ENCODE measurements at places on chromosomes 13 and 19.

- no peaks in the 10 kb centered on the region for H3K27me3 ChIP-seq
- H3K36me3 ChIP-seq, result peaks cover 14% of the 10 kb centered on the region
- H3K4me3 ChIP-seq, result peak overlapping the region; percentile 90
- no peak for DNase-seq
Measured at GRCh38 chr19:47610902-47611301, 2.0 kb downstream of the BICRA start.

GRCh38 chr13:109370496-109370895 lies 415.9 kb downstream of the IRS2 start:
- no peaks in the 10 kb centered on the region for H3K27me3 ChIP-seq
- no peak for DNase-seq
- no peaks in the 10 kb centered on the region for H3K4me1 ChIP-seq
- no peak overlapping the region for H3K27ac ChIP-seq

DNA sequence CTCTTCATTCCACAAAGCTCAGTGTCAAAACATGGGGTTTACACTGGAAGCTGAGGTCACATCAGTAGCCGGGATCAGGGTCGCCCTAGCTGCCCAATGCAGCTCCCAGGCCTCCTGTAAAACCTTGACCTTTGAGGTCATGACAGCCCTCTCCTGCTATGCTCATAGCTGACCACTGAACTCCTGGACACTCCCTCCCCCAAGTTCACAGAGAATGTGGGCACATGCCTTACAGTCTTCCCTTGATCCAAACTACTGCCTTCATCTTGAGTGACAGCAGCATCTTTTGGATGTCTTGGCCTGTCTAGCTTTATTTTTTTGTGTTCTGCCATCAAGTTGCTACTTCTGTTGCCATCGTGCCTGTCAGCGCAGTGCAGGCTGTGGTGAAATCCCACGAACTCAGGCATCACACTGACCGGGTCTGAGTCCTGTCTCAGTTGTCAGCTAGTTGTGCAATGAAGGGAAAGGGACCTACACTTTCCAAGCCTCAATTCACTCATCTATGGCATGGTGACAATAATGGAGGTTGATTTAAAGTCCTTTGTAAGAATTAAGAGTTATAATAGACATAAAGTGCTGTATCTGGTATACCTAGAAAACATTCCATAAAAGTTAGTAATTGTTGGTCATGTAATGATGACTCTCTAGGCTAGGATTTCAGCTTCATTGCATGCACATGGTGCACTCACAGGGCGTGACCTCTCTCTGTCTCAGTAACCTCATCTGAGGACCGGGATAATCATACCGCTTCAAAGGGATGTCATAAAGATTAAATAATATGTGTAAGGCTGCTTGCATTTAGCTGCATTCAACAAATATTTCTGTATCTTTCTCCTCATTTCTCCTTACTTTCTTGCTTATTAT lies 16.4 kb upstream of the ALOX5AP start:
- H3K4me1 ChIP-seq, result peaks cover 15% of the 10 kb centered on the region
- no peaks in the 10 kb centered on the region for H3K27me3 ChIP-seq
- no peak overlapping the region for H3K4me3 ChIP-seq
- no peak for DNase-seq

- peak; percentile 73 for DNase-seq
- H3K36me3 ChIP-seq, result peaks cover 43% of the 10 kb centered on the region
- peak within 1 kb of the TSS; percentile 97 for H3K27ac ChIP-seq
- H3K27me3 ChIP-seq, result no peaks in the 10 kb centered on the region
- peak within 1 kb of the TSS; percentile 94 for H3K4me3 ChIP-seq
Measured at GRCh38 chr19:6772028-6772865, at the start of gene VAV1. TSS of gene VAV1 (plus strand) at chr19:6772708. CDS start at chr19:6772808, 100 bp downstream.

DNA sequence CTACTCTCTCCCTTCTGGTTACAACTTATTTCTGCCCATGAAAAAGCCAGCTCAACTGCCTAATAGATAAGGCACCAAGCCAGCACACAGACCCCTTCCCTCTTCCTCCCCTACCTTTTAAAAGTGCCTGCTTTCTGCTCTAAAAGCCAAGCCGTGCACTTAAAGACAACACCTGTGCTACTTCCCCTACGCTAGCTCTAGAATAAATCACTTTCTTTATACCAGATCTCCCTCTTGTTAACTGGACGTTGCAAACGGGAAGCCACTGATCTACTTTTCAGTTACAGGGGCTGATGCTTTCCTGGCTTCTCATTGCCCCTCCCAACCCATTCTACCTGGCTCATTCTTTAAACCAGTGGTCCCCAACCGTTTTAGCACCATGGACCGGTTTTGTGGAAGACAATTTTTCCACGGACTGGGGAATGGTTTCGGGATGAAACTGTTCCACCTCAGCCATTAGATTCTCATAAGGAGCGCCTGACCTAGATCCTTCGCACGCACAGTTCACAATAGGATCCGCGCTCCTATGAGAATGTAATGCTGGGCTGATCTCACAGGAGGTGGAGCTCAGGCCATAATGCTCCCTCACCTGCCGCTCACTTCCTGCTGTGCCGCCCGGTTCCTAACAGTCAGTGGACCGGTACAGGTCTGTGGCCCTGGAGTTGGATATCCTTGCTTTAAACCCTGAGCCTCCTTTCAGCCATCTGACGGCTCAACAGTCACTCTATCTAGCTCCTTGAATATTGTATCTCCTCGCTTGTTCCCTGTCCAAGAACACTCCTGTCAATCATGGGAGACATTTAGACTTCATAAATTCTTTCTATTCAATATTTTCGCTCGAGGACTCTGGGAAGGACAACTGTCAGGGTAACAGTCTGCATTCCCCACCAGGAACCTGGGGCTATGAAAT lies 841 bp upstream of the ZNF223 start:
- peaks cover 2% of the 10 kb centered on the region for H3K36me3 ChIP-seq
- H3K4me3 ChIP-seq, result peak overlapping the region; percentile 87
- no peak for DNase-seq
- peaks cover 49% of the 10 kb centered on the region for H3K27me3 ChIP-seq

GRCh38 chr19:5951338-5951861 lies 26.5 kb downstream of the RANBP3 start:
- no peaks in the 10 kb centered on the region for H3K27me3 ChIP-seq
- peak overlapping the region; percentile 92 for H3K27ac ChIP-seq
- DNase-seq, result no peak
- peaks cover 23% of the 10 kb centered on the region for H3K36me3 ChIP-seq
- H3K4me1 ChIP-seq, result peaks cover 71% of the 10 kb centered on the region

Measured in effector memory CD8-positive, alpha-beta T cell (primary cell).